Hypothalamus (tissue), 51 donors: ENCODE measurements at places on chromosomes 6 and 20.

GRCh38 chr20:53923566-53924369 lies 146.6 kb downstream of the BCAS1 start:
- no peak for DNase-seq

DNA sequence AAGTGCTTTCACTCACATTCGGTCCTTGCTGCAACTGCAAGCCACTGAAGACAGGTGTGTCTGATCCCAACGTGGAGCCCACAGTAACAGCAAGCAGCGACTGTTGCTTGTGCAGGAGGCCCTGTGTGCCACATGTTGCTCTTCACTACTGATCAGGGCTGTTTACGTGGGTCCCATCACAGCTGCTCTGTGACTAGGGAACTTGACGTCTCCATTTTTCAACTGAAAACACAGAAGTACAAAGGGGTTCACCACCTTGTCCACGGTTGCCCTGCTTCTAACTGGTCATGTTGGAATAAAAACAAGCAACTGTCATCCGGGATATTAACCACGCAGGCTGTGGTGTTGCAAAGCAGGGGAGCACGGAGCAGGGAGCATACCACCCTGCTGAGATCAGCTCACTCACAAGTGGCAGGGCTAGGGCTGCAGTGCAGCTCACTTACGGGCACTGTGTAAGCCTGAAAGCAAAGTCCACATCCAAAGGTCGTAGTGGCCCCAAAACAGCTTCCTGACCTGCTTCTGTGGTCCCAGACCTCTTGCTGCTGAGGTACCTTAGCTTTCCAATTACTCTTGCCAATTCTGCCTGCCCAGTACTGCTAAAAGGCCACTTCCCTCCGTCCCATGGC lies 105.8 kb upstream of the DUSP22 start:
- DNase-seq, result no peak

GRCh38 chr20:17202673-17203072 lies 24.2 kb upstream of the PCSK2 start:
- DNase-seq, result no peak

DNA sequence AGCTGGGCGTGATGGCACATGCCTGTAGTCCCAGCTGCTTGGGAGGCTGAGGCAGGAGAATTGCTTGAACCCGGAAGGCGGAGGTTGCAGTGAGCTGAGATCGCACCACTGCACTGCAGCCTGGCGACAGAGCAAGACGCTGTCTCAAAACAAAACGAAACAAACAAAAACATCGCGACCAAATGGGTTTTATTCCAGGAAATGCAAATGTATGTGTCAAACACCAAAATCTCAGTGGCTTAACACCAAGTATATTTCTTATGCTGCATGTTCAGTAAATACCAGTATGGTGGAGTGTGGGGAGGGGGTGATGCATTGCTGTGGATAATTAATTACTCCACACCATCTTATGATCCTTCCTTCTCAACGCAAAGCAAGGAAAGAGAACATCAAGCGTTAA lies 28.1 kb downstream of the ACTR5 start:
- no peak for DNase-seq

GRCh38 chr6:169859978-169860703 lies 108.7 kb downstream of the ERMARD start:
- DNase-seq, result no peak

DNA sequence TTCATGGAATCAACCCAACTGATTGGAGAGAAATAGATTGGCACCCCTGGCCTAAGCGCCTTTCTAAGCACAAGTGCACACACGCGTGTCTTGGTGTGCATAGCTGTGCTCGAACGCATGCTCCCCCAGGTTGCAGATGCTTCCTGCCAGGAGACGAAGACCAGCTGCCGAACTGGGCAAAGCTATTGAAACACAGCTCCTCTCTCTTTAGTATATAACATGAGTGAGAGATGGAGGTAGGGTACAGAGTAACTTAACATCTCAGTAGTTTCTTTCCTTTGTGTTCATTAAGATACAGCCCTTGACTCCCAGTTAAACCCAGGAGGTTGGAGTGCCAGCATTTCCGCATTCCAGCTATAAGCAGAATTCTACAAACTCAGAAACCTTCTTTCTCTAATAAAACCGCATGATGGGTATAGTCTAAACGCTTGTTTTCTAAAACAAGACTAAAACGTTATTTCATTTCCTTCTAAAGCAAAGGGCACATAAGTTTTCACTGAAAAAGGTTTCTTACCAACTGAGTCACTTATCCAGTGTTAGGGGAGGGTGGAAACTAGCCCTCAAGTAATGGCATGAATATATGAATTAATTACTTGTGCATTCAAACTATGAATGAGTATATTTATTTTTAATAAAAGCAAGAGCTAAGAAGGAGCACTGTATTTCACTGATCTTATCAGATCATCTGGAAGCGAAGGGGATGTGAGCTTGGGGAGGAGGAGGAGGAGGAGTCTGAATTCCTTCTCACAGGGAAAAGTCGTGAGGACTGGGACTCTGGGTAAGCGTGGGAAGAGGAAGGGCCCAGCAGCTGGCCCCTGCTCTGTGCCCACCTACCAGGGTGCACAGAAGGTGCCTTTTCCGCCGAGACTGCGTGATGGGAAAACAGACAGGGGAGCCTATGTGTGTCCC lies 179.2 kb downstream of the TMEM242 start:
- DNase-seq, result no peak

DNA sequence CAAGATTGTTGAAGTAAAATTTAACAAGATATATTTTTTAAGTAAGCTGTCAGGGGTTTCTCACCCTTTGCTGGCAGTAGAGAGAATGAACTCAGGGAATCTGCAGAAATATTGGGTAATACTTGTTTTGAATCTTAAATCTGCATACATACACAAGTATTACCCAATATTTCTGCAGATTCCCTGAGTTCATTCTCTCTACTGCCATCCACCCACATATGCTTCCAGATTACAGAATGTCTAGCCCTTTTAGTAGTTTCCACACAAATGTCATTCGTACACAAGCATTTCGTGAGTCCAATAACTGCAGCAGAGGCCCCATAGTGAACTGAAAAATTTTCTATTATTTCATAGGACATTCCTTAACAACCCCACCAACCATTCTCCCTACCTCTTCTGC lies 69.6 kb upstream of the TNFRSF21 start:
- DNase-seq, result no peak

GRCh38 chr6:140670021-140670420 lies 1295.6 kb upstream of the CITED2 start:
- DNase-seq, result no peak

DNA sequence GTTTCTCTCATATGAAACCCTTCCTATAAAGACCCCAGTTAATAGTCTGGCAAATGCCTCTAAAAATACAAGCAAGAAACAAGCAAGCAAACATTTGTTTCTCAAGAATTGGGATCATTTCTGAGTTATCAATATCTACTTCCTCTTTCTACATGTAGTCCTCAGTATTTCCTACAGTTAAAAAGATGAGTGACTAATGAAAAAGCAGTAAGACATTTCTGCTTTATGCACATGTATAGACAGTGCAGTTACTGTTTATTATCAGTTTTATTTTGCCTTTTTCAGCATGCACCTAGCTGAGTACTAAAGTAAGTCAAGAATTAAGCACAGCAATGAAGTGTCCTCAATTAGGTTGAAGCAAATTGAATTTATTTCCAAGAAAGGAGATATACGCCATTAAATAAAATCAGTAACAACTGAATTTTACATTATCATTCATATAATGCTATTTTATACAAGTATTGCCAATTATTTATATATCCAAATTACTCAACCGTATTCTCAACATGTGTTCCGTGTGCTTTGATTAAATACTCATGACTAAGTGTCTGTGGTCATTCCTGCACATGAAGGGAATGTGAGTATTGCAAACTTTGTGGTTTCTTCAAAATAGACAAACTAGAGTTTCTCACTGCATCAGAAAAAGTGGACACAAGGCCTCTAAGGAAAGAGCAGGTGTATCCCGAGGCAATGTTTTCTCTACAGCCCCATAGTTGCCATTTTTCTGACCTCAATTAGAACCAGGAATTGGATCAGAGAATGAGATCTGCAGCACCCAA lies 159.3 kb upstream of the MARCKS start:
- no peak for DNase-seq

GRCh38 chr6:72787391-72788031 lies 165.6 kb downstream of the KCNQ5 start:
- no peak for DNase-seq

- DNase-seq, result no peak
Measured at GRCh38 chr20:24530131-24530680, 60.8 kb downstream of the SYNDIG1 start.

DNA sequence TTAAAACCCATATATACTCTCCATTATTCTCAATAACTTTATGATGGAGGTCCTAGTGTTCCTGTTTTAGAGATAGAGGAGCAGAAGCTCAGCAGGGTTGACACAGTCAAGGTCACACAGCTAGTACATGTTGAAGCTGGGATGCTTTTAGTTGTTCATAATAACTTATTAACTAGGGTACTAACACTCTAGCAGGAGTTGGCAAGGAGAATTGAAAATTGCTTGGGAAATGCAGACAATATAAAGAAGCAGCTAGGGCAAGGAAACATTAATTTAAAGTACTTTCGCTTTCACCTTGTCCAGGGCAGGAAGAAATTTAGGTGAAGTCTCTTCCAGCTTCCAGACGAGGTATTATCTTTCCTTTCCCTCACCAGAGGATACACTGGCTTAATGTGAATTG lies 133.7 kb downstream of the RCAN2 start:
- no peak for DNase-seq

GRCh38 chr6:84816741-84817140 lies 52.3 kb upstream of the TBX18 start:
- DNase-seq, result no peak
